GM23248 (cell line): ENCODE measurements at places on chromosomes 11 and 22.

GRCh38 chr11:4903484-4903883, at the start of gene OR51A7:
Gene OR51A7 (plus strand): TSS chr11:4903783. CDS start chr11:4907370, 3,587 bp downstream.
- DNase-seq, result no peak

DNA sequence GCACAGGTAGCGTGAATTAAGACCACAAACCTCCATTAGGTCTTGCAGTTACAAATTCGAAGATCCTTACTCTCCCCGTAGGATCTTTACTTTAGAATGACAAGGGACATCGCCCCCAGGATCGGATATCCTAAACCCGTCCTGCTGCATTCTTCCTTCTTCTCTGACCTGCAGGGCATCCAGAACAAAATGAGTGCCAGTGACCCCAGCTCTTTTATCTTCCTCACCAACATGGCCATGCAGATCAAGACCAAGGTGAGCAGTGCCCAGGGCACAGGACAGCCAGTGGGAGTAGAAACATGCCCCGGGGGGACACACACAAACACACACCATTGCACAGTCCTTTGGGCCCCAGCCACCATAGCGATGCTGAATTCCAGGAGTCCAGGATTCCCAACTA, 42.6 kb upstream of the MPEG1 start:
- no peak for DNase-seq

GRCh38 chr11:18321969-18322711, at the start of the genes GTF2H1 and HPS5:
Gene GTF2H1 (plus strand): TSS chr11:18322567. CDS start chr11:18333075, 10,508 bp downstream.
Gene HPS5 (minus strand): TSS chr11:18322140. CDS start chr11:18317858, 4,282 bp downstream.
- peak; percentile 99 for DNase-seq

GRCh38 chr11:119323532-119324033, 6.7 kb upstream of the MCAM start:
- peak; percentile 72 for DNase-seq

DNA sequence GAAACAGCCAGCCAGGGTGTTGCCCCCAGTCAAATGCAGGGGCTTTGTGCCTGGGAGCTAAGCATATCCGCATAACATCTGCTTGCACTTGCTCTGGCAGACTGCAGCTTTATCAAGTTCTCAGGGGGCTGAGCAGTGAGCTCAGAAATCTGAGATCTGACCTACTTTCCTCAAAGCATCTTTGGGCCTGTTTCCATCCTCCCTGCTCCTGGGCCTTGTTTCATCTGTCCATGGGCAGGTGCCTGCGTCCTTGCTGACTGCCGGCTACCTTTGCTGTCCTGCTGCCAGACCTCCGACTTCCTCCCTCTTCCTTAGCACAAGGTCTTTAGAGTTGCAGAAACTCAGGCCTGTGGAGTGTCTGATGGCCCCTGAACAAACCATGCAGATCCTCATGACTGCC, 131.2 kb upstream of the B3GAT1 start:
- no peak for DNase-seq

- no peak for DNase-seq
Measured at GRCh38 chr22:42228483-42228882, 42.0 kb downstream of the TCF20 start.

DNA sequence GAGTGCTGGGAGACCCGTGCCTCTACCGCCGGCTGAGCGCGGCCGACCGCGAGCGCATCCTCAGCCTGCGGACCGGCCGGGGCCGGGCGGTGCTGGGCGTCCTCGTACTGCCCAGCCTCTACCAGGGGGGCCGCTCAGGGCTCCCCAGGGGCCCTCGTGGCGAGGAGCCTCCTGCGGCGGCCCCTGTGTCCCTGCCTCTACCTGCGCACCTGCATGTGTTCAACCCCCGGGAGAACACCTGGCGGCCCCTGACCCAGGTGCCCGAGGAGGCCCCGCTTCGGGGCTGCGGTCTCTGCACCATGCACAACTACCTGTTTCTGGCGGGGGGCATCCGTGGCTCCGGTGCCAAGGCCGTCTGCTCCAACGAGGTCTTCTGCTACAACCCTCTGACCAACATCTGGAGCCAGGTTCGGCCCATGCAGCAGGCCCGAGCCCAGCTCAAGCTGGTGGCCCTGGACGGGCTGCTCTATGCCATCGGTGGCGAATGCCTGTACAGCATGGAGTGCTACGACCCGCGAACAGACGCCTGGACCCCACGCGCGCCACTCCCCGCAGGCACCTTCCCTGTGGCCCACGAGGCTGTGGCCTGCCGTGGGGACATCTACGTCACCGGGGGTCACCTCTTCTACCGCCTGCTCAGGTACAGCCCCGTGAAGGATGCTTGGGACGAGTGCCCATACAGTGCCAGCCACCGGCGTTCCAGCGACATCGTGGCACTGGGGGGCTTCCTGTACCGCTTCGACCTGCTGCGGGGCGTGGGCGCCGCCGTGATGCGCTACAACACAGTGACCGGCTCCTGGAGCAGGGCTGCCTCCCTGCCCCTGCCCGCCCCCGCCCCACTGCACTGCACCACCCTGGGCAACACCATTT, 3.5 kb downstream of the KLHDC7B start:
- DNase-seq, result no peak

- no peak for DNase-seq
Measured at GRCh38 chr22:46363611-46364321, 28.3 kb downstream of the TRMU start.

- DNase-seq, result peak; percentile 62
Measured at GRCh38 chr11:130115218-130115617, 44.4 kb upstream of the ST14 start.

DNA sequence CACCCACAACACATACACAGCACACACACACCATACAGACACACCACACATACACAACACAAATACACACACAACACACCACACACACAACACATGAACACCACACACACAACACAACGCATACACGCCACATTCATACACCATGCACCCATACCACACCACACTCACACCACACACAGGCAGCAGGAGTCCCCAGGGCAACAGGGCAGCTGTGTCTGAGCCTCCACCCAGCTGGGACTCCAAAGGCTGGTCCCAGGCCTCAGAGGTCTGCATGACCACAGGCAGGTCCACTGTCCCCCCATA, 3.3 kb upstream of the WNT7B start:
- no peak for DNase-seq

DNA sequence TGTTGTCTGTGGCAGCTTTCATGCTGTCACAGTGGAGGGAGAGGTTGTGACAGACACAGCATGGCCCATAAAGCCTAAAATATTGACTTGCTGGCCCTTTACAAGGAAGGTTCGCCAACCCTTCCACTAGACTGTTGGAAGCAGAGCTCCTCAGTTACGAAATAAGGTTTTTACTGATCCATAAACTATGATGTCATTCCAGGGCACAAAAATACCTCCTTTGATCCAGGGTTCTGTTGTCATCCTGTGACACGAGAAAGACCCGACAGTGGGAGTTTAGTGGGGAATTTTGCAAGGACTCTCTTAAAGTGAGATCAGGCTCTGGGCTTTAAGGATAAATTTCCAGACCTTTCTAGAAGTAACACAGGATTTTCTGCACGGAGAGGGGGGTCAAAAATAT, 15.7 kb downstream of the BARX2 start:
- DNase-seq, result no peak

- DNase-seq, result no peak
Measured at GRCh38 chr11:83047515-83048225, 24.0 kb downstream of the RAB30 start.

DNA sequence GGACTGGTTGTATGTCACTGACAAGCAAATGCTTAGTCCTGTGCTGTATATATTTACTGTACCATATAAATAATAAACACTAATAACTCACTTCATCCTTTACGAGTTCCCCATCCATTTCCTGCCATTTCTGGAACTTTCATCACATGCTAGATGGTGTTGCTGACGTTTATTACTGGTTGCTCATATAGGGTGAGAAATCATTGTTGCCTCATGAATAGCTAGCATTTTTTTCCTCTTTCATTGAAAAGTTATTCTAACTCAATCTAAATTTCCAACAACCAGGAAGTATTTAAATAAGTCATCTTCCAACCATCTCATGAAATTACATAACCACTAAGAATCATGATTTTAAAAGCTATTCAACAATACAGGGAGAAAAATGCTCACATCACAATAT, 88.6 kb upstream of the RCN1 start:
- peak; percentile 57 for DNase-seq

DNA sequence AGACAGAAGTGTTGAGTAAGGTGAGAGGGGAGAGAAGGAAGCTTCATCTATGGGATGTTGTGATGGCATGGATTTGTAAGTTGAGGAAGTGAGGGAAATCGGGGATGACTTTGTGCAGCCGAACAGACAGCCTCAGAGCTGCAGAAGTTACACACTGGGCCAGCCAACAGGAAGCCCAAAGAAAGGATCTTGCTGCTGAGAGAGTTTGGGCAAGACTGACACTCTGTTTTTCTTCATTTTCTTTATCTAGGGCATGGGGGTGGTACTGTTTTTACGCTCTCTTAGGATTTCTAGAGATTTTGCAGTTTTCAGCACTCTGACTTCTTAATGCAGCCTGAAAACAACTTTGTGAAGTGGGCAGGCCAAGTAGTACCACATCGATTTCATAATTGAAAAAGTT, 509.9 kb upstream of the TENM4 start:
- no peak for DNase-seq

- DNase-seq, result no peak
Measured at GRCh38 chr11:130908061-130908460, 8.2 kb downstream of the SNX19 start.

DNA sequence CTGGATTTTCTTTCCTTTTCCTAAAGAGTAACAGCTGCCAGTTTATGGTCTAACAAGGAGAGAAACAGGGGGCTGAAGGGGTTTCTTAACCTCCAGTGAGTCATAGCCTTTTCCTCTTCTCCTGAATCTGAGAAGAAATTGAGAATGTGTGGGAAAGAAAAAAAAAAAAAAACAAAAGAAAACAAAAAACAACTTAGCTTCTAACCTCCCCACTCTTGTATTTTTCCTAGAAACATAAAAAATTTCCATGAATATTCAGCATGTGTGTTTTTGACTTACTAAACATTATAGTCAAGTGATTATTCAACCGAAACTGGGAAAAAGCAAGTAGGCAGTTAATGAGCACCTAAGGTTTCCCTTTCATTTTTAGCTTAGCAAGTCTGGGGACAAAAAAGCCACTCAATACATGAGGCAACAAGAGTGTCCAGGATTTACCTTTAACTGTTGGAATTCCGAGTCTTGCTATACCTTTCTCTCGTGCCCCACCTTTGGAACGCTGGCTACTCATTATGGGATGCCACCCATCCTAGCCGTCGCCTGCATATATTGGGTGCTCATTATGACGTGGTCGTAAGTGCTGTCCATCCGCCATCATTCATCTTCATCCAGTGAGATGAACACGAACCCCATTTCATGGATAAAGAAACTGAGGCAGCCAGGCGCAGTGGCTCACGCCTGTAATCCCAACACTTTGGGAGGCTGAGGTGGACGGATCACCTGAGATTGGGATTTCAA, 2.4 kb downstream of the ASPHD2 start:
- DNase-seq, result no peak

- DNase-seq, result no peak
Measured at GRCh38 chr11:2222451-2222850, 47.9 kb downstream of the ASCL2 start.

GRCh38 chr11:62402226-62402959, 16.4 kb upstream of the SCGB1A1 start:
- DNase-seq, result peak; percentile 57

DNA sequence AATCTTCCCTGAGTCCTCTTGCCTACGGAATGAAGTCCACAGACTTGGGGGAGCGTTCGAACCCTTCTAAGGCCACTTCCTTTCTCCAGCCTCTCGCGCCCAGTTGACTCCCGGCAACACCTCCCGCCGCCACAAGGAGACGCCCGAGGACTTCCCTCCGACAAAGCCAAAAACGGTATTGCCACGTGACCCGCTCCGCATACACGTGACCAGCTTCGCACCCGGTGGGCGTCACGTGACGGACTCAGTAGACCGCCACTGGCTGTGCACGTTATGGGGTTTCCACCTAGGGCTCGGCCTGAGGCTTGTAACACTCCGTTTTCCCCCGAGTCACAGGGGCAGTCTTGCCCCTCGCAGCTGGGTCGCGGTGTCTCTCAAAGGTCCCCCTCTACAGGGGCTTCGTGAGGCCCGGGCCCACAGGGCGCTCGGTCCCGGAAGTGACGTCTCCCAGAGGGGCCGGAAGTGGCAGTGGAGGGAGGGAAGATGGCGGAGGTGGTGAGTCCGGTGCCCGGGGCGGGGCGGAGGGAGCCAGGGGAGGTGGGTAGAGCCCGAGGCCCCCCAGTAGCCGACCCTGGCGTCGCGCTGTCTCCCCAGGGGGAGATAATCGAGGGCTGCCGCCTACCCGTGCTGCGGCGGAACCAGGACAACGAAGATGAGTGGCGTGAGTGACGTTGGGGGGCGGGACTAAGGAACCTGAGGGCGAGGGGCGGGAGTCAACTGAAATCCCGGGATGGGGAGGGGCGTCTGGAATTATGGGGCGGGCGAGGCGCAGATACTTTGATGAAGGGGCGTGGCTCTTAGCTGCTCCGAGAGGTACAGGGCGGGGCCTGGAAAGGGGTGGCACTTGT, at the start of gene KAT5:
TSS of gene KAT5 (plus strand) at position 468 of the 848 bp plus-strand sequence. CDS start at position 484, 16 bp downstream.
- peak; percentile 100 for DNase-seq

- no peak for DNase-seq
Measured at GRCh38 chr11:108512708-108513107, 14.5 kb upstream of the POGLUT3 start.

GRCh38 chr11:34836958-34837856, 79.0 kb downstream of the APIP start:
- no peak for DNase-seq
